ENCODE measurements at places on chromosomes 11 and 22. TPM values are rescaled to one million over a fixed set of nuclear protein-coding genes. Genes with fewer than 3 reads are reported as not detected.

The ACTN3 gene
- total RNA-seq, result not detected

The RASD2 gene
- not detected for total RNA-seq

The XKR3 gene
- total RNA-seq, result not detected

The OR56A1 gene
- total RNA-seq, result not detected

The CABP4 gene
- 1.3 TPM for total RNA-seq

The INS gene
- not detected for total RNA-seq

The OR4D5 gene
- not detected for total RNA-seq

The JHY gene
- 2.9 TPM for total RNA-seq

The DMC1 gene
- 12.5 TPM for total RNA-seq

- no peak overlapping the region for H3K4me3 ChIP-seq
- DNase-seq, result no peak
- no peaks in the 10 kb centered on the region for H3K36me3 ChIP-seq
- H3K4me1 ChIP-seq, result no peaks in the 10 kb centered on the region
- no peak overlapping the region for H3K27ac ChIP-seq
Measured at GRCh38 chr11:120840661-120841060, 183.2 kb upstream of the TBCEL start.

DNA sequence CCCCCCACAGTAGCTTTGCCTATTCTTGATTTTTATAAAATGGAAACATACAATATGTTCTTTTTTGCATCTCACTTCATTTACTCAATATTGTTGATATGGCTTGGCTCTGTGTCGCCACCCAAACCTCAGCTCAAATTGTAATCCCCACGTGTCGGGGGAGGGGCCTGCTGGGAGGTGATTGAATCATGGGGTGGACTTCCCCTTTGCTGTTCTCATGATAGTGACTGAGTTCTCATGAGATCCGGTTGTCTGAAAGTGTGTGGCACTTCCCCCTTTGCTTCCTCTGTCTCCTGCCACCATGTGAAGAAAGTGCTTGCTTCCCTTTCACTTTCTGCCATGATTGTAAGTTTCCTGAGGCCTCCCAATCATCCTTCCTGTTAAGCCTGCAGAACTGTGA, 431.3 kb downstream of the MN1 start:
- no peak overlapping the region for H3K27ac ChIP-seq
- H3K36me3 ChIP-seq, result no peaks in the 10 kb centered on the region
- peaks cover 7% of the 10 kb centered on the region for H3K27me3 ChIP-seq
- no peaks in the 10 kb centered on the region for H3K4me1 ChIP-seq
- no peak overlapping the region for H3K4me3 ChIP-seq

GRCh38 chr11:47587723-47588326, 1.3 kb downstream of the FAM180B start:
- peaks cover 7% of the 10 kb centered on the region for H3K27me3 ChIP-seq
- H3K4me3 ChIP-seq, result no peak overlapping the region
- peaks cover 10% of the 10 kb centered on the region for H3K4me1 ChIP-seq
- no peak for DNase-seq

DNA sequence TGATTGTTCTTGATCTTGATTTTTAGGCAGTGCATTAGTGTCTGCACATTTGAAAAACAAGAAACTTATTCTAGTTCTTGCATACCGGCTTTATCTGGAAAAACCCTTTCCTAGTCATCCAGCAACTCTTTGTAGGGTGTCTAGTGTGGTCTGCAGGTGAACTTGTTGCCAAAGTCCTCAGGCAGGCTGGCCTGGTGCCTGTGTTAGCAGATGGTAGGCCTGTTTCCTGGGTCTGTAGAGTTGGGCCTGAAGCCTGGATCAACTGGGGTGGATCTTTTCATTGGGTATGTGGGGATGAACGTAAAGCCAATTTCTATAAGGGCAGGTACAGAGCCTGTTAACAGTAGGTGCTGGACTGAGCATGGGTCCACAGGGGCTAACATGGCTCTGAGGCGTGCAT, 5.6 kb upstream of the GLYATL1 start:
- H3K4me3 ChIP-seq, result no peak overlapping the region
- no peaks in the 10 kb centered on the region for H3K36me3 ChIP-seq
- no peaks in the 10 kb centered on the region for H3K4me1 ChIP-seq
- H3K27ac ChIP-seq, result no peak overlapping the region
- no peaks in the 10 kb centered on the region for H3K27me3 ChIP-seq

GRCh38 chr22:28395920-28396753, 283.5 kb downstream of the TTC28 start:
- H3K36me3 ChIP-seq, result peaks cover 5% of the 10 kb centered on the region
- H3K4me1 ChIP-seq, result peaks cover 40% of the 10 kb centered on the region
- peaks cover 2% of the 10 kb centered on the region for H3K27me3 ChIP-seq
- H3K4me3 ChIP-seq, result peak overlapping the region; percentile 15
- DNase-seq, result no peak
- peak overlapping the region; percentile 77 for H3K27ac ChIP-seq

DNA sequence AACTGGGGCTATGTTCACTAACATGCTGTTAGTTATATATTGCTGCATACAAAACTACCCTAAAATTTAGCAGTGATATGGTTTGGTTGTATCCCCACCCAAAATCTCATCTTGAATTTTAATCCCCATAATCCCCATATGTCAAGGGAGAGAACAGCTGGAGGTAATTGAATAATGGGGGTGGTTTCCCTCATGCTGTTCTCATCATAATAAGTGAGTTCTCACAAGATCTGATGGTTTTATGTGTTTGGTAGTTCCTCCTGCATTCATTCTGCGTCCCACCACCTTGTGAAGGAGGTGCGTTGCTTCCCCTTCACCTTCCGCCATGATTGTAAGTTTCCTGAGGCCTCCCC, 10.0 kb upstream of the PATL1 start:
- no peaks in the 10 kb centered on the region for H3K27me3 ChIP-seq
- no peak overlapping the region for H3K27ac ChIP-seq
- H3K4me1 ChIP-seq, result no peaks in the 10 kb centered on the region

DNA sequence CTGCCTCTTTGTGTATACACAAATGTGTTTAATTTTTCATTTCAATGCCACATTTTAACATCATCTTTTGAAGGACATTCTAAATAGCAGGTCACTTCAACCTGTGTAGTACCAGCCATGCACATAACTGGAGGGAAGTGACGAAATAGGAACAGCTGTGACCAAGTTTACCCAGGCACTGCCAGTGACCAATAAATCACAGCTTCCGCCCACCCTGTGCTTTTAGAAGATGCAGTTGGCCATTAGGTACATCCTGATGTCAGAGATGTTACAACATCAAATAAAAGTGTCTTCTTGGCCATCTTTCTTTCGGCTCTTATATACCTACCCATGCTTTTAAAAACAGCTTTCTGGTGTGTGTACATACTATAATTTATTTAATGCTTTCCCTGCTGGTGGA, 7.8 kb downstream of the LDLRAD3 start:
- no peak for DNase-seq
- H3K36me3 ChIP-seq, result no peaks in the 10 kb centered on the region
- no peaks in the 10 kb centered on the region for H3K4me1 ChIP-seq

DNA sequence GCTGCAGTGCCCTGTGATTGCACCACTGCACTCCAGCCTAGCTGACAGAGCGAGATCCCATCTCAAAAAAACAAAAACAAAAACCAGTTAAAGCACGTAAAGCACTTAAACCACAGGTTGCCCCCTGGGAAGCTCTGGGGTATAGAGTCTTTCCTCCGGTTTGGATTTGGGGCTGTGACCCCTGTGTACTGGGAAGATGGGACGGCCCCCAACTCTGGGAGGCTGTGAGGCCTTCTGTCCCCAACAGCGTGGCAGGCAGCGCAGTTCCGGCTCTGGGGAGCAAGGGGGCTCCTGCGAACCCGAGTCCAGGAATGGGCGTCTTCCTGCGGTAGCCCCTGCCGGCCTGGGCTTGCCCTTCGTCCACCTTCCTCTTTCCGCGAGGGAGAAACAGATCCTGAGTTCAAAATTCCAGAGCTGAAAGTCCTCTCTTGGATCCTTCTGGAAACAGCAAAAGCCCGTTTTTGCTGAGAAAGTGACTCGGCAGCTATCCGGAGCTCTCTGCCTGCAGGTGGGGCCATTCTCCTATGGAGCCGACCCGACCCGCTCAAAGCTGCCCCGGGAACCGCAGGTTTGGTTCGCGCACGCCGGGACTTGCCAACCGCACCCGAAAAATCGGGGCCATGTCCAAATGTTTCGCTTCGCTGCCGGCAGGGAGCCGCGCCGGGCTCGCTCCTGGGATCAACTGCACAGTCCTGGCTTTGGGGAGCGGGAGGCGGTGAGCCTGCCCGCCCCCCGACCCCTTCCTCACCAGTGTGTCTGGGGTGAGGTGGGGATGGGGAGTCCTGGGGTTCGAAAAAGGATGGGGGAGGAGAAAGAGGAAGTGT, 36.3 kb upstream of the POLA2 start:
- peaks cover 22% of the 10 kb centered on the region for H3K27me3 ChIP-seq
- peak overlapping the region; percentile 36 for H3K27ac ChIP-seq
- peak overlapping the region; percentile 71 for H3K4me3 ChIP-seq
- no peaks in the 10 kb centered on the region for H3K36me3 ChIP-seq

DNA sequence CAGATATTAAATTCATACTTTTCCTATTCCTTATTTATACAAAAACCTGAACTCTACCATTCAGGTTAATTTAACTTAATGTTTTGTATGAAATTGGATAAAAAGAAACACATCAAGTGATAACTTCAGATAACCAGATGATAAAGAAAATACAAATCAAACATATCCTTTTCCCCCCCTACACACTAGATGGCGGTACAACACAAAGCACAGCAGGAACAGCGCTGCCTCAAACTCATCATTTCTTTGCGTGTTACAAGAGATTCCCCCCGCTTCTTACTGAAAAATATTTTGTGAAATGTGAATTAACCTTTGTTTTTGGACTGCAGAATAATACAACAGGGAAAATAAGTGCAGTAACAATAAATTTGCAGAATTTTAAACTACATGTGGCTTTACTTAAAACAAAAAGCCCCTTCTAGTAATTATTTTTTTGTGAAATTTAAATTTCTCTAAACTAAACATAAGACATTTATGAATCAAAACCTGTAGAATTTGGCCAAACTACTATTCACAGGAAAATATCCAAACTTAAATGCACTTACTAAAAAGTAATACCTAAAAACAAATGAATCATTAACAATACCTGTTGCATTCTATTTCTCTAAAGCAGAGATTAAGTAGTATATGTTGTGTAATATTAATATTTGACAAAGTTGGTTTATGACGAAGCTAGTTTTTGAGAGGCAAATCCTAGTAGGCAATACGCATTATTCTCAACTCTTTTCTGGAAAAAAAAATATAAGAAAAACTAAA, 74.4 kb downstream of the ARHGAP32 start:
- peak; percentile 73 for DNase-seq
- H3K4me3 ChIP-seq, result no peak overlapping the region
- peaks cover 1% of the 10 kb centered on the region for H3K4me1 ChIP-seq
- peaks cover 1% of the 10 kb centered on the region for H3K27me3 ChIP-seq

DNA sequence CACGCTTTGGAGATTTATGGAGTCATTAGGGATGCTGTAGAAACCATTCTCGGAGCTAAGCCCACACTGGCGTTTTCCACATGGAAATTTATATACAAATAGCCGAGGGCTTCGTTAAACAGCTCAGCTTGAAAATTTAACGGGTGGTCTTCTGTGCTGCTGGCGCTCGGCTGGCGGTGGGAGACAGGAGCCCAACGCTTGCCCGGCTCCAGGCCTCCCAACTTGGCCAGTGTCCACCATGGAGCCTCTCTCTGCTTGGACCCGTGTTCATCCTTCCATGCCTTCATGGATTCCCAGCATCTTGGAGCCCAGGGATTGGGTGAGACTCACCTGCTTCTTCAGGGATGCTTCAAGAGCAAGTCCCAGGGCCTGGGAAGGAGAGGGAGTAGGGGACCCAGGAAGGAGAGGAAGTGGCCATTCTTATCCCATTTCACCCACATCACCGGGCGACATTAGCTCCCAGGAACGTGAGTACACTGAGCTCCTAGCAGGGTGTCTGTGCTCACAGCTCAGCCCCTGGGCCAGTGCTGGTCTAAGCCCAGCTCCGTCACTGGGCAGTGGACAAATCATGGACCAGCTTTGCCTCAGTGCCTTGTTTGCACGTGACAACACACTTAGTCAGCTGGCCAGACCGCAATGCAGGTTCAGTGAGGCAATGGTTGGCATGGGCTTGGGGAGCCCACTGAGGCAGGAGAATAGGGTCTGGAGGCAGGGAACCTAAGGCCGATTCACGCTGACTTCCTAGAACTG, 944.3 kb downstream of the BRD1 start:
- no peak overlapping the region for H3K27ac ChIP-seq
- H3K27me3 ChIP-seq, result no peaks in the 10 kb centered on the region
- H3K36me3 ChIP-seq, result no peaks in the 10 kb centered on the region
- H3K4me1 ChIP-seq, result no peaks in the 10 kb centered on the region
- no peak overlapping the region for H3K4me3 ChIP-seq

DNA sequence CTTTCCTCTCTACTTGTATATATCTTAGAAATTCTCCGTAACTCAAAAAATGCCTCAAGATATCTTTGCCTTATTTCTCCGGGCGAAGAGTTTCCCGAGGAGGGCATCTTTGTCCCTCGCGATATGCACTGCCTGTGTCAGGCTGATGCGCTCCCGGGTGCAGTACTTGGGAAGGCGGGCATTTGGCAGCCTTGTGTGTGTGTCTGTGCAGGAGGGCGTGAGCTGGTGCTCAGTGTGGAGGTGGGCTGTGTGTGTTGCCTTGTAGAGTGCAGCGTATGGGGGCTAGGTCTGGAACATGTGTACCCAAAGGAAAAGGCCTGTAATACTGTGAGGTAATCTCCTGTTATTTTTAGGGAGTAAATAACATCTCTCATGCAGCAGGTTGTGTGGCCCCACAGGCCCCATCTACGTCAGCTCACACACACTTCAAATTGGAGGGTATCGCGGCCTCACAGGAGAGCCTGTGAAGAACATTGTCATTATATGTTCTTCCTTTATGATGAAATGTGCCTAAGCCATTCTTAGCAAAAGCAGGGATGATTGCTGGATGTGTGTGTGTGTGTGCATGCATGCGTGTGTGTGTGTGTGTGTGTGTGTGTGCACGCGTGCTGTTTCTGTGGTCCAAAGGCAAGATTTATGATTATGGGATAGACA, 77.5 kb downstream of the KCNJ1 start:
- no peak for DNase-seq
- no peak overlapping the region for H3K27ac ChIP-seq
- H3K4me1 ChIP-seq, result peaks cover under 1% of the 10 kb centered on the region
- peaks cover 74% of the 10 kb centered on the region for H3K36me3 ChIP-seq
- H3K27me3 ChIP-seq, result no peaks in the 10 kb centered on the region

GRCh38 chr22:49969751-49970527, 9.4 kb downstream of the PIM3 start:
- H3K27ac ChIP-seq, result peak overlapping the region; percentile 91
- H3K4me3 ChIP-seq, result no peak overlapping the region
- no peak for DNase-seq
- peaks cover 15% of the 10 kb centered on the region for H3K4me1 ChIP-seq

DNA sequence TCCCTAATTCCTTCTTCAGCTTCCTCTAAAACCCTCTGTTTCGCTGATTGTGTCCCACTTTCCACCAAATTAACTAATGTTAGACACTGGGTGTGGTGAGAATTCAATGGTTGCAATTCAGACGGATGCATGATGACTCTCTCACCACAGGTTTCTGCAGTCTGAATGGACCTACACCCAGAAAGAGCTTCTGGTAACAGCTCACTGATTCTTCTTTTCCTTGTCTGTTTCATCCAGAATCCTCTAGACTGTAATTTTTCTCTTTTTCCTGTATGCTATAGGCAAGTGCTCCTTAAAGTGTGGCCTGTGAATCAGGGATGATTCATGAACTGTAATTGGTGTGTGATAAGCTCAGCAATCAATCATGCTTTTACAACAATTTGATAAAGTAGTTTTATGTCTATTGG, 18.1 kb downstream of the MMP10 start:
- peaks cover 12% of the 10 kb centered on the region for H3K27me3 ChIP-seq
- H3K36me3 ChIP-seq, result no peaks in the 10 kb centered on the region
- DNase-seq, result no peak
- no peak overlapping the region for H3K27ac ChIP-seq
- H3K4me3 ChIP-seq, result no peak overlapping the region
- peaks cover 1% of the 10 kb centered on the region for H3K4me1 ChIP-seq
